ENCODE measurements at places on chromosomes 12 and 14.
A peak's percentile ranks its signal among the peaks of the same experiment; 100 is the strongest.

DNA sequence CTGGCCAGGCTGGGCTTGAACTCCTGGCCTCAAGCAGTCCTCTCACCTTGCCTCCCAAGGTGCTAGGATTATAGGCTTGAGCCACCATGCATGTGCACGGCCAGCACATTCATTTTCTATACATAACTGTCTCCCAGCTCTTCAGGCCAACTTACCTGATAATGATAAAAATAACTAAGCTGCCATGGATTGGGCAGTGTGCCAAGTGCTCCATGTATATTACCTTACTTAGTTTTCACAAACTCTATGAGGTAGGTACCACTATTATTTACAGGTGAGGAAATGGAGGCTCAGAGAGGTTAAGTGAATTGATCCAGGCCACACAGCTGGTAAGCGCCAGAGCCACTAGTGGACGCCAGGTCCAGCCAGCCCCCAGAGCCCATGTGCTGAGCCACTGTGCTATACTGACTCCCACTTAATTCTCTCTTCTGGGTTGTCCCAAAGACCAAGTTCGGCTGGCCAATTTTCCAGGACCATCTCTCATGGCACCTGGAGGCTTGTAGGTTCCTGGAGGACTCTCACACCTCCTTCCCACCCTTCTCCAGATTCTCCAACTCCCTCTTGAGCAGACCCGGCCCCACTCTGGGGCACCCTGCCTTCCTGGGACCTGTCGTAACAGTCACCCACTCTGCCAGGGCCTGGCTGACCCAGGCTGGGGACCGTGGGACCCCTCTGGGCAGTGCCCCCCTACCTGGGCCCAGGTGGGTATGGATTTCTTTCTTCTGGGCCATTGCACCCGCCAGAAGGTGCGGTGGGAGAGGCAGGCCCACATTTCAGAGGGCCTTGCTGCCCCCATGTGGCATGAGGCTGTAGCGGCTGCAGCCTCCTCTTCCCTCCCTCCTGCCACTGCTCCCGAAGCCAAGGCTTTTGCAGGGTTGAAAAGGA is 30.2 kb upstream of the CIPC start:
- DNase-seq = peak; percentile 61

GRCh38 chr12:53295070-53295890 is at the start of gene PFDN5:
TSS of gene PFDN5 (plus strand) at chr12:53295542. CDS start at chr12:53295568, 26 bp downstream.
- peak; percentile 93 for DNase-seq

DNA sequence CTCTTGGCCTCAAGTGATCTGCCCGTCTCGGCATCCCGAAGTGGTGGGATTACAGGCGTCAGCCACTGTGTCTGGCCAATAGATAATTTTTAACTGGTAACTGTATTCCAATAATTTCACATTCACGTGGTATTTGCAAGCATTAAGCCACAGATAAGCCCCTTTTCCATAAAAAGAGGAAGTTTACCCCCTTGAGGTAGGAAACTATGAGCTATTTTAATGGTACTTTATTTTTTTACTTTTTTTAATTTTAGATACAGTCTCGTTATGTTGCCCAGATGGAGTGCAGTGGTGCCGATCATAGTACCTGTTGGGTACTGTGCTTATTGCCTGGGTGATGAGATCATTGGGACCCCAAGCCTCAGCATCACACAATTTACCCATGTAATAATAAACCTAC is 42.9 kb upstream of the AP4S1 start:
- no peak for DNase-seq

GRCh38 chr12:87439990-87440827 is 589.0 kb downstream of the C12orf50 start:
- DNase-seq = no peak

GRCh38 chr12:112340230-112340629 is 42.0 kb downstream of the HECTD4 start:
- DNase-seq = no peak

GRCh38 chr14:92473261-92473968 is 40.2 kb upstream of the RIN3 start:
- no peak for DNase-seq

- no peak for DNase-seq
These were observed 163.1 kb downstream of the PPM1H start for GRCh38 chr12:62771828-62772227.

GRCh38 chr14:77012193-77012765 is 16.2 kb downstream of the IRF2BPL start:
- no peak for DNase-seq

DNA sequence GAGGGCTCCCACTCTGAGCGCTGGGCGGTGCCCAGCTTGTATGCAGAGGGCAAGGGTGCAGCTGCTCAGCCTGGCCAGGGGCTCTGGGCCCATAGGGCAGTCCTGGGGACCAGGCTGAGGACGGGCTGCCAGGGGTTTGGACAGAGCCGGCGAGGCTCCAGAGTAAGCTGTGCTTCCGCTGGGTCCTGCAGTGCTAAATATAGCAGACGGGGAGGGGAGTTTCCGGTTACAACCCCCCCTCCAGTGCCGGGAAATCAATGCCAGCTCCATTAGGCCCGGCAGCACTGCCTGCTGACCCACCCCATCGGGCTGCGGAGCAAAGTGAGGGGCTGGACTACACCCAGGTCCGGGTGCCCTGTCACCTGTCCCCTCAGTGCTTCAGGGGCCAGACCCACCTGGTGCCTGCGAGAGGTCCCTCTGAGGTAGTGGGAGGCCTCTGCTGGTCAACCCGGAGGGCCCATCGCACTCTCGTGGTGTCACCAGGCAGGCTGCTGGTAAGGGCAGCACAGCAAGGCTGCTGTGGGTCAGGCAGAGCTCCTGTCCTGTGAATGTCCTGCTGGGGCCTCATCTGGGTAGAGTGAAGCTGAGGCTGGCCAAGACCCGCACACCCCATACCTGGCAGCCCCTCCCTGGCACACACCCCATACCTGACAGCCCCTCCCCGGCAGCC is 2.6 kb upstream of the JAG2 start:
- DNase-seq = no peak

DNA sequence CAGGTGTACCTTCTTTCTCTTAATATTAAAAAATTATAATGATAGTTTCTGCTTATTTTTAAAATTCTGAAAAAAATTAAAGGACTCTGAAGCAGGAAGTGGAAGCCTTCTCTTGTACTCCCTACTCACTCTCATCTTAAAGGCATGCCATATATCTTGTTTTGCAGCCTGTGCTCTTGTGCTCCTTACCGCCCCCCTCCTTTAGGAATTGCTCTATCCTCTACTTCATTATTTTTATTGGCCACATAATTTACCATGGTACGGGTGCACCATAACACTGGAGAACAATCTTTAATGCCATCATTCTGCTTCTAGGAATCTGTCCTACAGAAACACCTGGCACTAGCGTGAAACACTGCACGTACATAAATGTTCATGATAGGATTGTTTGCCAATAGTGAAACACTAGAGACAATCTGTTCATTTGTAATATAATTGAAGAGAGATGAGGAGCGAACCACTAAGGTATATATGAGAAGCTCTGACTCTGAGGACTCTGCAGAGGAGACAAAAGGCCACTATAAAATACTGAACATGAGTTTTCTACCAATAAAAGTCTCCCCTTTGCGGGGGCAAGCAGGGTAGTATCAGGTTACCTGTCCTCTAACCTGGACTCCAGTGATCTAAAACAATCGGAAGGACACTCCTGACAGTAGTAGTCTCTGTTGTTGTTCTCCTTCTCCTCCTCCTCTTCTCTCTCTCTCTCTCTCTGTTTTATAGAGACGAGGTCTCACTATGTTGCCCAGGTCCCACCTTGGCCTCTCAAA is 6.3 kb upstream of the NYNRIN start:
- no peak for DNase-seq

DNA sequence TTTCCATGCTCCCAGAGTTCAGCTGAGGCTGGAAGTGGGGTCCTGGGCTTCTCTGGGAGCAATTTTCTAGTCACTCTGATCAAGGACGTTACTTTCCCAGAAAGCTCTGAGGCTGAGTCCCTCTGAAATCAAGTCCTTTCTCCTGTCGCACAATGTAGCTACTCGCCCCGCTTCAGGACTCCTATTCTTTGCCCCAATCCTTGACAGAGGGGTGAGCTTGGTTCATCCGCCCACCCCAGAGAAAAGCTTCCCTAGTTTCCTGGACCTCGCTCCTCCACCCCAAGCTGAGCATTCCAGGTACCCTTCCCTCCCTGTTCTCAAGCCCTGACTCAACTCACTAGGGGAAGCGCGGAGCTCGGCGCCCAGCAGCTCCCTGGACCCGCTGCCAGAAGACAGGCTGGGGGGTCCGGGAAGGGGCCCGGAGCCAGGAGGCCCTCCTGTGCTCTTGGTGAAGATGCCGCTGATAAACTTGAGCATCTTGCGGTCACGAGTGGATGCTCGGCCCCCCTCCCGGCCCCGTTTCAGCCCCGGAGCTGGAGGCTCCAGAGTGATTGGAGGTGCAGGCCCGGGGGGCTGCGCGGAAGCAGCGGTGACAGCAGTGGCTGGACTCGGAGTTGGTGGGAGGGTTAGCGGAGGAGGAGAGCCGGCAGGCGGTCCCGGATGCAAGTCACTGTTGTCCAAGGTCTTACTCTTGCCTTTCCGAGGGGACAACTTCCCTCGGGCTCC is 1.6 kb downstream of the AGAP2 start:
- DNase-seq = no peak

DNA sequence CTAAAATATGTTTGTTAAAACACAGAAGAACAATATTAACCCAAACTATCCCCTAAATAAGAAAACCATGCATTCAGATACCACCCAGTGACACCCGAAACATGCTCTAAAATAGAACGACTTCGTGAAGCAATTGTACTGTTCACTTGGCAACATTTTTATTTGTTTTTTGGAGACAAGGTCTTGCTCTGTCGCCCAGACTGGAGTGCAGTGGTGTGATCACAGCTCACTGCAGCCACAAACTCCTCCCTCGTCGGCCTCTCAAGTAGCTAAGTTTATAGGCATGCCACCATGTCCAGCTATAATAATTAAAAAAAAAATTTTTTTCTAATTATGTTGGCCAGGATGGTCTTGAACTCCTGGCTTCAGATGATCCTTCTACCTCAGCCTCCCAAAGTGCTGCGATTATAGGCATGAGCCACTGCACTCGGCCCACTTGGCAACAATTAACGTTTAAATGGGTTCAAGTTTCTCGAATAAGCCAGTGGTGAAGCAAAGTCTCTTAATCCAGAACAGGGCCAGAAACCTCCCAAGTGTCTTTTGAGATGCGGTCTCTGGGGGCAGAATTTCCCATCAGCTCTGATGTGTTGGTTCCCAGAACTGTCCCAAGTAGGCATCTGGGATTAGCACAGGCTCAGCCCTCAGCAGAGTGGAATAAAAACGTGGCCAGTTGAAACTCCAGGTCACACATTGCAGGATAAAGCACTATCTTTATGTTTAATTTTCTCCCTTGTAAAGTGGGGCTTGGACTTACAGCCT is 74.5 kb downstream of the TMCC3 start:
- no peak for DNase-seq

DNA sequence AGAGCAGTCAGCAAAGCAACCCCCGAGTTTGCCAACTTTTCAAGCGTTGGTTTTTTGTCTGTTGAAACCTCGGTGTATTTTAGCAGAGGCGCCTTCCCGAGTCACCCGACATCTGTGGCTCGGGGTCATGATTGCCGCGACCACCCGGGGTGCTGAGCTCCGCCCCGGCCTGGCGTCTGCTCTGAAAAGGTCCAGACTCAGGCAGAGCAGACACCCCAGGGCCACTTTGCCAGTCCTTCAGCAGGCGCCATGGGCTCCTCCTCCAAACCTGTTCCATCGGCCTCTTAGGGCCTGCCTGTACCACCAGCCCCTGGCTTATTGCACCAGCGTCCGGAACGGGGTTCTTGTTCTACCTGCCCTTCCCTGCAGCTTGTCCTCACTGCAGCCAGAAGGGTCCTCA is 19.1 kb downstream of the ANKRD9 start:
- DNase-seq = no peak

DNA sequence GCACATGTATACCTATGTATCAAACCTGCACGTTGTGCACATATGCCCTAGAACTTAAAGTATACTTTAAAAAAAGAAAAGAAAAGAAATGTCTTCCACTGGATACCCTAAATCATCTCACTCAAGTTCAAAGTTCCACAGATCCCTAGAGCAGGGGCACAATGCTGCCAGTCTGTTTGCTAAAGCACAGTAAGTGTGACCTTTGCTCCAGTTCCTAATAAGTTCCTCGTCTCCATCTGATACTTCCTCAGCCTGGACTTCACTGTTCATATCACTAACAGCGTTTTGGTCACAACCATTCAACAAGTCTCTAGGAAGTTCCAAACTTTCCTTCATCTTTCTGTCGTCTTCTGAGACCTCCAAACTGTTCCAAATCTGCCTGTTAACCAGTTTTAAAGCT is 118.3 kb downstream of the BMP4 start:
- no peak for DNase-seq

DNA sequence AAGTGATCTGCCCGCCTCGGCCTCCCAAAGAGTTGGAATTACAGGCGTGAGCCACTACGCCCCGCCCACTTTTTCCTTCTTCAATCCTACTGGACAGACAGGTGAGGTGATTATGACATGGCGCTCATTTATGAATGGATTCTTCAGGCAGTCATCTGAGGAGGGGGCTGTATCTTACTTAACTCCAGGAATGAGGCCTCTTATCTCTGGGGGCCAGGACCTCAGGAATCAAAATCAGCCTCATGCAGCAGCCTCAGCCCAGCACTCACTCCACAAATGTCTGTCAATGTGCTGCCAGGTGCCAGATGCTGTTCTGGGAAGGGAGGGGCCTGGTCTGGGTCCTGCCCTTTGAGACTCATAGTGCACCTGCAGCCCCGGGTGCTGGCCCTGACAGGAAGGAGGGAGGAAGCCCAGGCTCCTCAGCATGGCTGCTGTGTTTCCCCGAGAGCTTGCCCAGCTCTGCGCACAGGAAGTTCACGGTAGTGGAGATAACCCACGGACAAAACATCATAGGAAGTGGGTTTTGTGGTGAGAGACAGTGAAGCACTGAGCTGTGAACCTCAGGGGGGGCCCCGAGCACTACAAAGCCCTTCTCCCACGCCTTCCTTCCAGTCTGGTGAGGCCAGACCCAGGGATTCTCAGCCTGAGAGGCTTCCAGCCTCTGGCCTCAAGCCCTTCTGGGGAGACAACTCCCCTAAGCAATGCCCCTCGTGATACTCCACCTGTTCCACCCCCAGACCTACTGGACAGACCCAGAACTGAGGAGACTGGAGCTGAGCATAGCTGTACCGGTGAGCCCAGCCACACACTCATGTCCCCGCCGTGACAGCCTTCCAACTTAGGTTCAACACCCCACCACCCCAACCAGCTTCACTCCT is 22.3 kb downstream of the GALNT6 start:
- peak; percentile 93 for DNase-seq

DNA sequence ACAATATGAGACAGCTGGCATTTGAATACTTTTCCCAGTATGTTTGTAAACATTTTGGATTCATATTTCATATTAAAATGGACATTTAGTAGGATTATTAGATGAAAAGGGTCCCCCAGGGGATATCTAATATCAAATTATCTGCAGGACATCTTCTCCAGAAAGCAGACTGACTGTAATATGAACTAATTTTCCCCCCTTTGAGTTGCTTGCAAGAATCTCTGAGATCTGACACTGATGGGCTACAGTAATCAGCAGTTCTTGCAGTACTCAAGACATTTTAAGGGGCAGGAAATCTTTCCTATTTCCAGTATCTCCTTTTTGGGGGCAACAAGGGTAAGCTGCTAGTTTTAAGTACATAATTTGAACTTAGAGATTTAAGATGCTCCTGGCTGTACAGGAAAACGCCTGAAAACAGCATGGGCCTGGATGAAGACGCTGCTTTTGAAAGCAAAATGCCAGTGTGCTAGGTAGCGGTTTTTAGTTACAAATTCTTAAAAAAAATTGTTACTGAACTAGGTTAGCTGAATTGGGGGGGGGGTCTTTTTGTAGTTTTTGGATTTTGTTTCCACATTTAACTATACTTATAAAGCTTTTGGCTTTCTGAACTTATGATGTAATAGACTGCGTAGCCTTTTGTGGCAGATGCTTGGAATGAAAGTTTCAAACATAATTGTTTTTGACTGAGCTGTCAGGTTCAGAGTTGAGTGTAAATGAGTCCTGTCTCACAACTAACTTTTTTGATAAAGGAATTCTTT is 2.2 kb downstream of the FRMD6 start:
- no peak for DNase-seq
